Liver (tissue), 10 donors: ENCODE measurements at places on chromosomes 3 and 15. TPM values are rescaled to one million over a fixed set of nuclear protein-coding genes. Genes with fewer than 3 reads are reported as not detected.

FBXL2 gene
- polyA plus RNA-seq: 0.60 TPM

SCN11A gene
- 0.06 TPM for polyA plus RNA-seq

MAP1A gene
- polyA plus RNA-seq: 0.11 TPM

TMF1 gene
- polyA plus RNA-seq: 5.9 TPM

NR2E3 gene
- polyA plus RNA-seq: not detected

FAH gene
- 176 TPM for polyA plus RNA-seq

SLC35A5 gene
- 11.7 TPM for polyA plus RNA-seq

ATP13A5 gene
- polyA plus RNA-seq: not detected

SCAANT1 gene
- polyA plus RNA-seq: not detected

COX17 gene
- 67.3 TPM for polyA plus RNA-seq

LXN gene
- polyA plus RNA-seq: 2.8 TPM

SLC38A3 gene
- 180 TPM for polyA plus RNA-seq

GREM1 gene
- polyA plus RNA-seq: 0.46 TPM

SLCO3A1 gene
- 2.4 TPM for polyA plus RNA-seq

GRIP2 gene
- polyA plus RNA-seq: not detected

PLA2G4D gene
- polyA plus RNA-seq: not detected

TRANK1 gene
- 8.1 TPM for polyA plus RNA-seq

TF gene
- polyA plus RNA-seq: 5,045 TPM

CDHR4 gene
- polyA plus RNA-seq: not detected

GRAMD2A gene
- not detected for polyA plus RNA-seq

SAMMSON gene
- not detected for polyA plus RNA-seq

PLCL2 gene
- 2.6 TPM for polyA plus RNA-seq

AP3B2 gene
- polyA plus RNA-seq: 0.10 TPM

UBE2E2 gene
- 9.0 TPM for polyA plus RNA-seq

TASOR gene
- 5.6 TPM for polyA plus RNA-seq

PCLAF gene
- 3.0 TPM for polyA plus RNA-seq

GOLGA6A gene
- 0.08 TPM for polyA plus RNA-seq

TGFBR2 gene
- polyA plus RNA-seq: 31.0 TPM

GNAT1 gene
- not detected for polyA plus RNA-seq

ERICH6 gene
- polyA plus RNA-seq: not detected

IQSEC1 gene
- 12.7 TPM for polyA plus RNA-seq

IL16 gene
- polyA plus RNA-seq: 4.1 TPM

GXYLT2 gene
- polyA plus RNA-seq: 0.06 TPM

KBTBD13 gene
- polyA plus RNA-seq: not detected

WDR49 gene
- polyA plus RNA-seq: not detected

ARPP21 gene
- not detected for polyA plus RNA-seq

LMOD3 gene
- 0.04 TPM for polyA plus RNA-seq

SHF gene
- 4.7 TPM for polyA plus RNA-seq

KLHL18 gene
- 3.5 TPM for polyA plus RNA-seq

TRIM42 gene
- polyA plus RNA-seq: not detected

MESP2 gene
- 0.03 TPM for polyA plus RNA-seq

TMC3 gene
- polyA plus RNA-seq: 0.13 TPM

GOLGA8J gene
- 0.06 TPM for polyA plus RNA-seq

TMEM41A gene
- polyA plus RNA-seq: 14.8 TPM
